ENCODE measurements at places on chromosomes 1 and 21.
A peak's percentile ranks its signal among the peaks of the same experiment; 100 is the strongest.

GRCh38 chr1:42886046-42886739, 39.8 kb downstream of the ZNF691 start:
- no peak for DNase-seq

DNA sequence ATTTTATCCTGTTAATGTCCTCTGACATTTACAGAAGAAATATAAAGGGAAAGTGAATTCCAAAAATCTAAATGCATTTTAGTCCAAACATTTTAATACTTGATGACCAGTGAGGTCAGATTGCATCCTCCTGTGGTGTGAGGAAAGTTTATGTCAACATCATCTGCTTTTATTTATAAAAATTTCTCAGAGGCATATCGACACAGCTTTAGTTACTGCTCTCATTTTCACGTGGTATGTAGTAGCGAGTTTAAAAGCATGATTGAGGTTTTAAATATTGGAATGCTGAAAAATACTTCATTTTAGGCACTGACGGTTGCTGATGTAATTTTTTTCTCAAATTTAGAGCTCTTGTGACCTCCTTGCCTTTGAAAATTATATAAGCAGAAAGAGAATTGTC, 234.8 kb downstream of the HMCN1 start:
- DNase-seq = peak; percentile 87

DNA sequence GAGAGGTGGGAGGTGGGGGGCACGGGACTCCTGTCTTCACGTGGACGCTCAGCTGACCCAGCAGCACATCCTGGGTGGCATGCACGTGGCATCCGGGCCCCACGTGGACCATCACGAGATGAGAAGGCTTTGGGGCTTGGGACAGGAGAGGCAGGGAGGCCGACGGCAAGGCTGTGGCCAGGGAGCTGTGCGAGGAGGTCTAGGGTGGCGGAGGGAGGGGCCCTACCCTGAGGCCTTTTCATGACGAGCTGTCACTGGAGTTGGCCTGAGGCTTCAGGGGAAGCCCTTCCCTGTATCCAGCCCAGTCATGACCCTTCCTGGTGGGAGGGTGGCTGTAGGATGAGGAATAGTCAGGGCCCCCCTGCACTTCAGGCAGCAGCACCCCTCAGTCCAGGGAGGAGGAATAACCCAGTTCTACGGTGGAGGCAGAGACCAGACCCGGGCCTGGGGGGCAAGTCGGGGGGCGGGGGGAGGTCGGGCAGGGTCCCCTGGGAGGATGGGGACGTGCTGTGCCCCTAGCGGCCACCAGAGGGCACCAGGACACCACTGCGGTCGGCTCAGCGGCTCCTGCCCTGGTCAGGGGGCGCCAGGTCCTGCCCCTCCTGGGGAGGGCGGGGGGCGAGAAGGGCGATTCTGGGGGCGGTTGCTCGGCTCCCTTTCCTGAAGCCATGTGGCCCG, 2.0 kb upstream of the PERM1 start:
- DNase-seq = peak; percentile 76

- DNase-seq = peak; percentile 97
Observed at GRCh38 chr1:153536012-153536670, 350 bp upstream of the S100A6 start.

DNA sequence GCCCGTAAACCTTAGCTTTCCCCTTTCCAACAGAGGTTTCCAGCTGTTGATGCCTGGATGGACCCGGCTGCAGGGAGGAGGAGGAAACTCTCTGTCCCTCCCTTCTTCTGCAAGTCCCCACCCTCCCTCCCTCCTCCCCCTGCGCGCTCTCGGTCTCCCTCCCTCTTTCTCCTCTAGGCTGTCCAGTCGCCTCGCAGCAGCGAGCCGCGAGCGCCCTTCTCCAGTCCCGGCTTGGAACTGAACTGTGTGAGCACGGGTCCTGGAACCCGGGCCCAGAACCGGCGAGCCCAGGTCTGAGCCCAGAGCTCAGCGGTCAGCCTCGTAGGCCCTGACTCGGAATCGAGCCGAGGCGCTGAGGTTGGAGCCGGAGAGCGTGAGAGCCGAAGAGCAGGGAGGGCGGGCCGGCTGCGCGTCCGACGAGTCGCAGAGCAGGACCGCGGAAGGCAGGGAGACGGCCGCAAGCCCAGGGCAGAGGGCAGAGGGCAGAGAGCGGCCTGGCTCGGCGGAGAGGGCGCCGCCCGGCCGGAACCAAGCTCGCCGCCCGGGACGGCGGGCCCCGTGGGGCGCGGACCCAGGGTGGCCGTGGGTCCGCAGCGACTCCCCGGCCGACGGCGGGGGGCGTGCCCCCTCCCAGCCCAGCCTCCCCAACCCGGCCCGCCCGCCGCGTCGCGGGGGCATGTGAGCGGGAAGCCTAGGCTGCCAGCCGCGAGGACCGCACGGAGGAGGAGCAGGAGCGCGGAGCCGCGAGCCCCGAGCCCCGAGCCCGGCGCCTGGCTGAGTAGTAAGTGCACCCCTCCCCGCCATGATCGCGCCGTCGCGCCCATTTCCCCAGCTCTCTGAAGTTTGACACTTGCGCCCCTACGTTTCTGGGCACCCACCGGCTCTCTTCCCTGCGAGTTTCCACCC, at the start of gene SOX13:
Gene SOX13 (plus strand): TSS at position 185 of the 906 bp plus-strand sequence. CDS start 39,801 bp downstream, outside the sequence.
- peak; percentile 92 for DNase-seq

GRCh38 chr21:36073181-36073580, 3.4 kb downstream of the CBR1 start:
- DNase-seq = no peak

GRCh38 chr1:24294716-24295371, 24.3 kb upstream of the GRHL3 start:
- DNase-seq = no peak

DNA sequence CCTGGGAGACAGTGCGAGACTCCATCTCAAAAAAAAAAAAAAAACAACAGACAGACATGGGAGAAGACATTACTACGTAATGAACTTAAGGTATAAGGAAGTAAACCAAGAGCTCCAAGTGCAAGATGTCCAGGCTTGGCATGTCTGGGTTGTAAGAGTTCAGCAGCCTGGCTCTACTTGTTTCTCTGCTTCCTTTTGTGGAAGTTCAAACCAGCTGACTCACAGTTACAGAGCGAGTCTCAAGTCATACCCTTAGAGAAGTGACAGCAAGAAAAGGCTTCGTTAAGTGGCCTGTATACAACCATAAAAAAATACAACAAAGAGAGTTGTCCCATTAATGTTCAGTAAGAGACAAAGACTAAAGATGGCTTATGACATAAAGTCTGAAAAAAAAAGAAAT, 1.3 kb downstream of the RIT1 start:
- peak; percentile 60 for DNase-seq

Data from adipocyte (in vitro differentiated cells).